ENCODE measurements at places on chromosomes 5 and 9. TPM values are rescaled to one million over a fixed set of nuclear protein-coding genes. Genes with fewer than 3 reads are reported as not detected.

DNA sequence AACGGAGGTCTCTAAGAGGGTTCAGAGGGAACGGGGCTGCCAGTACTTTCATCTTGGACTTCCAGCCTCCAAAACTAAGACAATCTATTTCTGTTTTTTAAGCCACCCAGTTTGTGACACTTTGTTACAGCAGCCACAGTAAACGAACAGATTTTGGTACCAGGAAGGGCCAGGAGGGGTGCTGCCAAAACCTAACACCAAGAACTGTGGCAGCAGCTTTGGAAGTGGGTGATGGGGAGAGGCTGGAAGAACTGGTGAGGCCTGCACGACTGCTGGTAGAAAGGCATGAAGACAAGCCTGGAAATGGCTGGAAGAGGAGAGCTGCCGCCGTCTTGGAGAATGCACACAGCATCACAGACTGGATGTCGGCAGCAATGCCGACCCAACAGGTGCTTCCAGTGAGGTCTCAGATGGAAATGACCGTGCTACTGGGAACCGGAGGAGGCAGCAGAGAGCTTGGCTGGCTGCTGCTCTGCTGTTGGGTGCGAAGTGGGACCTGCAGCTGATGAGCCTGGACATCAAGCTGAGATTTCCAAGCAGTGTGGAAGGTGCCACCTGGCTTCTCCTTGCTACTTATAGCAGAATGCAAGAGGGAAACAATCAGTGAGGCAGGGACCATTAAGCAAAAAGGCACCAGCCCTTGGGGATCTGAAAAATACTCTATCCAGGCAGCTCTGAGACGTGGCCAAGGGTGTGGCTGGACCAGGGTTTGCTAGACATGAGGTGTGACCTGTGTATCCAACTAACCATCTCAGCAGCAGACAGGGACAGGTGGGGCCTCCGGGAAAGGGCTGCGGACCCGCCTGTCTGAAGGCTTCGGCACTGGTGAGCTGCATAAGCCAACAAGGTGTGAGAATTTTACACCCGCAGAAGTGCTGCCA is 4.7 kb upstream of the TMEM210 start:
- no peak overlapping the region for H3K4me3 ChIP-seq
- no peaks in the 10 kb centered on the region for H3K27me3 ChIP-seq
- H3K4me1 ChIP-seq, result no peaks in the 10 kb centered on the region
- no peak for DNase-seq
- H3K27ac ChIP-seq, result no peak overlapping the region
- peaks cover 23% of the 10 kb centered on the region for H3K36me3 ChIP-seq

DNA sequence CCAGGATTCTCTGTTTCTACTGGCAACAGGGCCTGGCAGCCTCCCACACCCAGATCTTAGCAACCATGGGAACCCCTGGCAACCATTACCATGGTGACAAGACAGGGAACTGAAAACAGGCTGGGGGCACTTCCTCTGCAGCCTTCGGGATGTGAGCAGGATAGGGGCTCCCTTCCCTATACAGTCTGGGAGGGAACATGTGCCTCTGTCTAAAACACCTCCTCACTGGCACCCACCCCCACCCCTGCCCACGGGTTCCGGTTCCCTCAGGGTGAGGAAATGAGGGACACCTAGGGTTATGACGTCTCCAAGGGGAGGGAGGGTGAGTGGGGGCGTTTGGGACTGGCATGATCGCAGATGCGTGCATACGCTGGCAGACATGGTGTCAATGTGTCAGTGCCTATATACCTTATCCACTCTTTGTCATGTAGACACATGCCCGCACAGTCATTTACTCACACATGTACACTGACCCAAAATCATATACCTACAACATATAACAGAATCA is 3.0 kb upstream of the DNAJB5 start:
- no peaks in the 10 kb centered on the region for H3K36me3 ChIP-seq
- no peak overlapping the region for H3K27ac ChIP-seq
- H3K27me3 ChIP-seq, result no peaks in the 10 kb centered on the region

- no peak overlapping the region for H3K4me3 ChIP-seq
- H3K4me1 ChIP-seq, result no peaks in the 10 kb centered on the region
- no peaks in the 10 kb centered on the region for H3K27me3 ChIP-seq
- DNase-seq, result no peak
Observed at GRCh38 chr9:128429513-128430086, 8.9 kb downstream of the CERCAM start.

The PCDHGA4 gene
- total RNA-seq, result 11.4 TPM

- DNase-seq, result no peak
- H3K27me3 ChIP-seq, result no peaks in the 10 kb centered on the region
- H3K27ac ChIP-seq, result peak overlapping the region; percentile 71
- H3K4me3 ChIP-seq, result no peak overlapping the region
- H3K4me1 ChIP-seq, result peaks cover 51% of the 10 kb centered on the region
Observed at GRCh38 chr9:5453004-5453403, 2.7 kb downstream of the CD274 start.

Data from thoracic aorta (tissue), 2 donors.